ENCODE measurements at places on chromosomes 5 and 9.

GRCh38 chr5:86831128-86831527, 213.4 kb downstream of the COX7C start:
- DNase-seq = no peak

DNA sequence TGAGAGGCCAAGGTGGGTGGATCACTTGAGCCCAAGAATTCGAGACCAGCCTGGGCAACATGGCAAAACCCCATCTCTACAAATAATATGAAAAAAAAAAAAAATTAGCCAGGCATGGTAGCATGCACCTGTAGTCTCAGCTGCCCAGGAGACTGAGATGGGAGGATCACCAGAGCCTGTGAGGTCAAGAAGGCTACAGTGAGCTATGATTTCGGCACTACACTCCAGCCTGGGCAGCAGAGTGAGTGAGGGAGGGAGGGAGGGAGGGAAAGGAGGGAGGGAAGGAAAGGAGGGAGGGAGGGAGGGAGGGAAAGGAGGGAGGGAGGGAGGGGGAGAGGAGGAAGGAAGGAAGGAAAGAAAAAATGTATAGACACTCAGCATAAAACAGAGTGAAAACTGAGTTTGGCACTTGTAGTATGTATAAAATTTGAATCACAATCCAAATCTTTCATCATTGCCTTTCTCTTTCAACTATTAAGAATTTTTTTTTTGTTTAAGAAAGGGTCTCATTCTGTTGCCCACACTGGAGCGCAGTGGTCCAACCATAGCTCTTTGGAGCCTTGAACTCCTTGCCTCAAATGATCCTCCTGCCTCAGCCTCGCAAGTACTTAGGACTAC, 27.8 kb downstream of the SERINC5 start:
- DNase-seq = no peak

- no peak for DNase-seq
These were observed 1970.4 kb upstream of the WWC1 start for GRCh38 chr5:166320920-166321480.

DNA sequence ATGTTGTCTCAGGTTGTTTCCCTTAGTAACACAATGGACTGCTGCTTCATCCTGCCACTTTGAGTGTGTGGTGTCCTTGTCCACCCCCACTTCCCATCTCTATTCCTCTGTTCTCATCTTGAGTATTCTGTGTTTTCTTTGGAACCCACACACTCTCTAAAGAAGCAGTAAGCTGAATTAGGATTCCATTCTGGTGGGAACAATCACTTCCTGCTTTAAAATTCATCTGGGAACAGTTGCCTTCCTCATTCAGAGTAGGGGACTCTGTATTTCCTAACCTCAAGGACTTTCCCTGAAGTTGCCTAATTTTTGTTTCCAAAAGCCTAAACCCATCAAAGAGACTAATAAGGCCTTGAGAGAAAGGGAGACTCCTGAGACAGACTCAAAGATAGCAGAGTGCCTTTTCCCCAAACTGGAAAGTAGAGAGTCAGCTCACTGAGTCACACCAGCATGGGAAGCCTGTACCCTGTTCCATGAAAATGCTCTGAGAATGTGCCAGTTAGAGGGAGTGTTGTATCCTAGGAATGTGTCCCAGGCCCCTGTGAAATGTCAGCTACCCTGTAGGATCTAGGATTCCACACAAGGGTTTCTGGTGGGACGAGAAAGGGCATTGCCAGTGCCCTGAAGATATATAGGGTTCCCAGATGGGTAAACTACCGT, 63.6 kb downstream of the CCDC192 start:
- no peak for DNase-seq

DNA sequence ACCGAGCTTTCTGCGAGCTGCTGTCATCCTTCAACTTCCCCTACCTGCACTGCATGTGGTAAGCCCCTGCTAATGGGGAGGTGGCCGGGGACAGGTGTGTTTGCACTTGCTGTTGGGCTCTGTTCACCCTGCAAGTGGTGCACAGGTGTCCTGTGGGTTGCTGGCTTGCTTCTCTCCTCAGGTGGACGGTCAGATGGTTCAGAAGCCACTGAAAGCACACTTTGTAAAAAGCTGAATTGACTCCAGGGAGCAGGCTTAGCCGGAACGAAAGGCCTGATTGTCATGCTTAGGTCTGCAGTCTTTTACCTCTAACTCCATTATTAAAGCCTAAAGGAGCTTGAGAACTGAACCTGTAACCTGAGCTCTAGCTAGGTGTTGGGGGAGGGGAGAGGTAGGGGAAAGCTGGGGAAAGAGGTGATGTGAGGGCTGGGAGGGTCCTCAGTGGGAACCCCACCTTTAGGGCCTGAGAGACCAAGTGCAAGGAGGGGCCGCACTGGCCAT, 37.6 kb downstream of the ACER2 start:
- DNase-seq = no peak

DNA sequence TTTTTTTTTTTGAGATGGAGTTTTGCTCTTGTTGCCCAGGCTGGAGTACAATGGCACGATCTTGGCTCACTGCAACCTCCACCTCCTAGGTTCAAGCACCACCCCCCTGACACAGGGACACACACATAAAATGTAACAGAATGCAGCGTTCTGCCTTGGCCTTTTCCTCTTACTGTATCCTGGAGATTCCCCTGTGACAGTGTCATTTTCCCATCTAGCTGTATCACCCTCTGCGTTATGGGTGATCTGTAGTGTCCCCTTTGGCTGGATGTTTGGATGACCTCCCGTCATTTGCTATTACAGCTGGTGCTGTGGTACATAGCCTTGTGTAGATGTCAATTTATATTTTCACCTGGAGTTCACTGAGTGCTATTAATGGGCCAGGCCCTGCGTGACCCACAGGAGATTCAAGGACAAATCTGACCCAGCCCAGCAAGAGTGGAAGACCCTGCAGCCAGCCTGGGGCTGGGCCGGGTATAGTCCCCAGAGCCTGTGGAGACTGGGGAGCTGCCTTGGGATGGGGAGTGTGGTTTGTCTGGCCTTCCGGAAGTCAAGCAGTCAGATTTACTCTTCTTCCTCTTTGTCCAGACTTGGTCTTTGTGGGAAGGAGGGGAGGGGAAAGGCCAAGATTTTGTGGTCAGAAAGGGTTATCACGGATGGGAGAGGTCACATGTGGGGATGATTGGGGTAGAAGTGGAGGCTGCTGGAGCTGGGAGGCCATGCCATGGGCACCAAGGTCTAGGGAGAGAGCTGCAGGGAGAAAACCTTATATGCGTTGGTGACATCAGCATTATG, 43.6 kb downstream of the ERGIC1 start:
- no peak for DNase-seq

GRCh38 chr9:129714511-129715061, 38.3 kb downstream of the PTGES start:
- DNase-seq = no peak

- no peak for DNase-seq
These were observed 92.2 kb upstream of the TRPC7 start for GRCh38 chr5:136457390-136458013.

DNA sequence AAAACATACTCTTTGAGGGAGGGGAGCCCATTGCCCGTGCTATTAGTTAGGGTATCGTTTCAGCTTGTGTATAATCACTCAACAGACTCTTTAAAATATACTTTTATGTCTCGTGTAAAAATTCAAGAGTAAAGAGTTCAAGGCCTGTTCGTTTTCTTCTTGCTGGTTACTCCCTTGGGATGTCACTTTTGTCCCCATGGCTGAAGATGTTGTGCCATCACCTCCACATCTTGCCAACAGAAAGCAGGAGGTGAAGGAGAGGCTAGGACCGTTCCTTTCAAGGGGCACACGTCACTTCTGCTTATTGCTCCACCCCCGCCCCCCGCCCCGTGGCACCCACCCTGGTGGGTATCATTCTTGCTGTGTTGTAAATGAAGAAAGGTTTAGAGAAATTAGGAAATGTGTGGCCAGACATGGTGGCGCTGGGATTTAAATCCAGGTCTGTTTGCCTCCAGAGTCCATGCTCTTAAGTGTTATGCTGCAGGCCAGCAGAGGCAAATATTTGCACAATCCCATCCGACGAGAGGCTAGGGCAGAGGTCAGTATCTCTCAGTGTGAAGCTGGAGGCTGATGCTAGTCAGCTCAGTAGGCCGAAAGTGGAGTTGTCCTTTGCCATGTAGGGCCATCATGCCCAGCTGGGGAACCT, 3.0 kb downstream of the MLANA start:
- DNase-seq = no peak

GRCh38 chr5:181217803-181218062, 5.3 kb upstream of the TRIM41 start:
- no peak for DNase-seq

DNA sequence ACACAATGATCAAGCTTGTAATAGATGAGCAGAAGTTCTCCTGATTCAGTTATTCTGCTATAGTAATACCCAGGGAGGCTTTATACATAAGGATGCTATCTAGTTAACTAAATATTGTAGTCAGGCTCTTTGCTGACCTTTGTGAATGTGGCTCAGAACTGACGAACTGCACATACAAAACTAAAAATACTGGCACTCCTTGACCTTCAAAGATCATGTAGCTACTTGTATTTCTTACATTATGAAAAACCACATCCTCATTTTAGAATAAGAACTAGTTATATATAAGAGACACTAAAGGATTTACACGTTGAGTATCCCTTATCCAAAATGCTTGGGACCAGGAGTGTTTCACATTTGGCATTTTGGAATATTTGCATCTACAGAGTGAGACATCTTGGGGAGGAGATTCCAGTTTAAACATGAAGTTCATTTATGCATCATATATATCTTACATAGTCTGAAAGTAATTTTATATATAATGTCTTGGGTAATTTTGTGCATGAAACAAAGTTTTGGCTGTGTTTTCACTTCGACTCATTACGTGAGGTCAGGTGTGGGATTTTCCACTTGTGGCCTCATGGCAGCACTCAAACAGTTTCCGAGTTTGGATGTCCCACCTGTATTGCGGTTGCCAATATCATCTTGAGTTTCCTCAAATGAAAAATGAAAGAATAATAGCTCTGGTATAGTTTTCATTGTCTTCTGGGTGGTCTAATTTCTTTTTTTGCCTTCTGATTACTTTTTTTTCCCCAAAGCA, 58.4 kb upstream of the FBXL7 start:
- DNase-seq = no peak

DNA sequence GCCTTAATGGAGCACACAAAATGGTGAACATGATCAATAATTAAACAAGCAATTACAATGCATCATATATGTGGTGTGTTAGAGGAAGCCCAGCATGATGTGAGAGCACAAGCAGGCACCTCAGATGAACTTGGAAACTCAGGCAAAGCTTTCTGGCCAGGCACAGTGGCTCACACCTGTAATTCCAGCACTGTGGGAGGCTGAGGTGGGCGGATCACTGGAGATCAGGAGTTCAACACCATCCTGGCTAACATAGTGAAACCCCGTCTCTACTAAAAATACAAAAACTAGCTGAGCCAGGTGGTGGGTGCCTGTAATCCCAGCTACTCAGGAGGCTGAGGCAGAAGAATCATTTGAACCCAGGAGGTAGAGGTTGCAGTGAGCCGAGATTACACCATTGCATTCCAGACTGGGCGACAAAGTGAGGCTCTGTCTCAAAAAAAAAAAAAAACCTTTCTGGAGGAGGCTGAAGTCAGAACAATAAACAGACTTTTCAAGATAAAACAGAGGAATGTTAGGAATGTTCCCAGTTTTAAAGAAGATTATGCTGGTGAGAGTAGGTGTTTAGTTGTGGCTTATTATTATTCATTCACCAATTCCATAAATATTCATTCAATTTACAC, 159.4 kb downstream of the CEMIP2 start:
- DNase-seq = no peak

GRCh38 chr9:133443982-133444381, 15.8 kb upstream of the CACFD1 start:
- DNase-seq = no peak

DNA sequence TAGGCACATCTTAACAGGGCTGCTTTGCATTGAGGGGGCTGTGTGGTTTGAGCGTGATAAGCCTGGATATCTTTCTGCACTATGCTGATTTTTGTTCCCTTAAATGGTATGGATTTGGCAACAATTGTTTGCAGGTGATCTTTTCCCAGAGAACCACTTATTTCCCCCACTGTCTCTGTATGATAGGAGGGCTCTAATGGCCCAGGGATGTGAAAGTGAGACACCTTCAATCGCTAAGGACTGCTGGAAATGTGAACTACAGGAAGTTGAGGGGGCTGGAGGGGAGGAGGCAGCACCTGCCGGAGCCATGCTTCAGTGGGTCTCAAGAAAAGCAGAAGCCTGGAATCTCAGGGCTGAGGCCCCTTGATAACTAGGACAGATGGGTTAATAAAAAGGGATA, 29.4 kb downstream of the SYK start:
- no peak for DNase-seq

- no peak for DNase-seq
These were observed 11.3 kb downstream of the PHYKPL start for GRCh38 chr5:178221282-178221681.

DNA sequence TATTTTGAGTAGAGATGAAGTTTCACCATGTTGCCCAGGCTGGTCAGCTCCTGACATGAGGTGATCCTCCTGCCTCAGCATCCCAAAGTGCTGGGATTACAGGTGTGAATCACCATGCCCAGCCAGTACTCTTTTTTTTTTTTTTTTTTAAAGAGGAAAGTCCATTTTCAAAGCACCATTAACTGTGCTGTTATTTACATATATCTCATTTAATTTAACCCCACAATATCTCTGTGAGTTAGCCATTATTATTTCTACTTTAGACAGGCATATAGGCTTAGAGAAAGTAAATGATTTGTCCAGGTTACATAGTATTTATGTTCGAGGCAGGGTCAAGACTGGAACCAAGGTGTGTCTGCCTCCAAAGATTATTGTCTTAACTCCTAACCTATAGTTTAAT, 50.7 kb downstream of the ATG10 start:
- no peak for DNase-seq

GRCh38 chr9:33288828-33289483, 1.4 kb upstream of the NFX1 start:
- no peak for DNase-seq
